Activated CD8-positive, alpha-beta T cell treated with anti-CD3 and anti-CD28 coated beads, Interleukin-2, amount 10 ng/mL, durations not matched to agents 7 days and 5 days (primary cell): ENCODE measurements at places on chromosomes 2 and 18. TPM values are rescaled to one million over a fixed set of nuclear protein-coding genes. Genes with fewer than 3 reads are reported as not detected.

- no peak overlapping the region for H3K4me3 ChIP-seq
- no peak overlapping the region for H3K27ac ChIP-seq
- H3K36me3 ChIP-seq = no peaks in the 10 kb centered on the region
Observed at GRCh38 chr2:225615514-225615913, 216.0 kb downstream of the NYAP2 start.

DNA sequence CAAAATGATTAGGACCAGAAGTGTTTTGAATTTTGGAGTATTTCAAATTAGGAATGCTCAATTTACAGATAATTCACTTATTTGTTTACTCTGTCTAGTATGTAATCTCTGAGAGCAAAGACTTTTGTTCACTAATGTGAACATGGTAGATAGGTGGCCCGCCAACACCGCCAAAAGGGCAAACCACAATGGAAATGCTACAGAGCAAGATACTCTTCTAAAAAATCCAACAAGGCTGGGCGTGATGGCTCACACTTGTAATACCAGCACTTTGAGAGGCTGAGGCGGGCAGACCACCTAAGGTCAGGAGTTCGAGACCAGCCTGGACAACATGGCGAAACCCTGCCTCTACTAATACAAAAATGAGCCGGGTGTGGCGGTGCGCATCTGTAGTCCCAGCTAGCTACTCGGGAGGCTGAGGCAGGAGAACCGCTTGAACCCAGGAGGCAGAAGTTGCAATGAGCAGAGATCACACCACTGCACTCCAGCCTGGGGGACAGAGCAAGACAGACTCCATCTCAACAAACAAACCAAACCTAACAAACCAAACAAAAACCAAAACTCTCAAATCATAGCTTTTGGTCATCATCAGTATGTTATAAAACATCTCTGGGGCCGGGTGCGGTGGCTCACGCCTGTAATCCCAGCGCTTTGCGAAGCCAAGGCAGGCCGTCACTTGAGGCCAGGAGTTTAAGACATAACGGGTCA lies 2.4 kb downstream of the CCT4 start:
- no peak for DNase-seq
- peaks cover 30% of the 10 kb centered on the region for H3K4me1 ChIP-seq
- H3K36me3 ChIP-seq = peaks cover 44% of the 10 kb centered on the region
- H3K27me3 ChIP-seq = no peaks in the 10 kb centered on the region
- H3K27ac ChIP-seq = peak overlapping the region; percentile 49
- H3K4me3 ChIP-seq = peak overlapping the region; percentile 97

GRCh38 chr2:241859436-241860183 lies 916 bp upstream of the PDCD1 start:
- peaks cover 49% of the 10 kb centered on the region for H3K4me1 ChIP-seq
- H3K36me3 ChIP-seq = peaks cover 5% of the 10 kb centered on the region
- H3K27me3 ChIP-seq = peaks cover 9% of the 10 kb centered on the region
- peak overlapping the region; percentile 58 for H3K4me3 ChIP-seq
- peak overlapping the region; percentile 82 for H3K27ac ChIP-seq

- H3K36me3 ChIP-seq = peaks cover 7% of the 10 kb centered on the region
- H3K27me3 ChIP-seq = no peaks in the 10 kb centered on the region
- no peak overlapping the region for H3K4me3 ChIP-seq
- H3K4me1 ChIP-seq = peaks cover 18% of the 10 kb centered on the region
- H3K27ac ChIP-seq = no peak overlapping the region
Observed at GRCh38 chr18:79438898-79439627, 43.3 kb downstream of the NFATC1 start.

DNA sequence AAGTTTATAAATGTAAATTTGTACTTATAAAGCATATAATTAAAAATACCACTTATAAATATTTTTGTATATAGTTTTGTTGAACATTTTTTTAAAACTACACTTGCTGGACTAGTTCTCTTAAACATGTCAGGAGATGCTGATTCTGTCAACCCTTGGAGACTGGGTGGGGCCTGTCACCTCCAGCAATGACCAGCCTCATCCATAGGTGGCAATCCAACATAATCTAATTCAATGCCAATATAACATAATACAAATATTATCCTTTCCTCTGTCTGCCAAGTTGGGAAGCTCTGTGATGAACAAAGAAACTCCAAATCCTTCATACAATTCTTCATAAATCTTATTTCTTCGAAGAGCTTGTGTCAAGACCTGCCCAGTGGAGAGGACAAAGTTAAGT lies 140.4 kb downstream of the RBMS1 start:
- peaks cover 33% of the 10 kb centered on the region for H3K4me1 ChIP-seq
- DNase-seq = peak; percentile 47
- H3K4me3 ChIP-seq = no peak overlapping the region
- H3K27ac ChIP-seq = no peak overlapping the region

GRCh38 chr2:12587729-12588522 lies 128.8 kb upstream of the TRIB2 start:
- no peak overlapping the region for H3K4me3 ChIP-seq
- H3K4me1 ChIP-seq = peaks cover 23% of the 10 kb centered on the region
- no peaks in the 10 kb centered on the region for H3K36me3 ChIP-seq
- no peak for DNase-seq
- H3K27me3 ChIP-seq = no peaks in the 10 kb centered on the region

- H3K27ac ChIP-seq = no peak overlapping the region
- no peaks in the 10 kb centered on the region for H3K4me1 ChIP-seq
- DNase-seq = no peak
- H3K36me3 ChIP-seq = no peaks in the 10 kb centered on the region
- H3K4me3 ChIP-seq = no peak overlapping the region
Observed at GRCh38 chr2:151852260-151853069, 24.2 kb upstream of the ARL5A start.

- no peaks in the 10 kb centered on the region for H3K4me1 ChIP-seq
- H3K27ac ChIP-seq = no peak overlapping the region
- H3K27me3 ChIP-seq = no peaks in the 10 kb centered on the region
- H3K4me3 ChIP-seq = no peak overlapping the region
Observed at GRCh38 chr2:63121055-63121834, 70.6 kb downstream of the OTX1 start.

DNA sequence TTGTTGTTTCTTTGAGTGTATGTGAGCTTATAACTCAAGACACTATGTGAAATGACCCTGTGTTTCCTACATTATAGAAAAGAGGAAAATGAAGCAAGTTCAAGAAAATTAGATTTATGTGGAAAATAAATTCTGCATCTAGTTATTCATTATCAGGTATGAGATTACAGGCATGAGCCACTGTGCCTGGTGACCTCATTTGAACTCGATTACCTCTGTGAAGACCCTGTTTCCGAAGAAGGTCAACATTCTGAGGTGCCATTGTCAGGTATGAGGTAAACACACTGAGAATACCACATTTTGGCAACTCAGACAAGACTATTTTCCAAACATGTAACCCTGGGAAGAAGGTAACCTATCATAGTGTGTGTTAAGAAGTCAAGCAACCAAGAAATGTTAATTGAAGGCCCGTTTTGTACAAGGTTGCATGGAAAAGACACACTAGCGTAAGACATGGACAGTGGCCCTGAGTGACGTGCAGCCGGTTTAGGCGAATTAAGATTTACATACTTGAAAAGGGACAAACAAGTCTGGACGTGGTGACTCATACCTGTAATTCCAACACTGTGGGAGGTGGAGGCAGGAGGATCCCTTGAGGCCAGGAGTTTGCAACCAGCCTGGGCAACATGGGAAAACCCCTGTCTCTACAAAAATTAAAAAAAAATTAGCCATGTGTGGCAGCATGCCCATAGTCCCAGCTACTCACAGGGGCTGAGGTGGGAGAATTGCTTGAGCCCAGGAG lies 186.6 kb downstream of the NEDD4L start:
- no peaks in the 10 kb centered on the region for H3K4me1 ChIP-seq
- no peak overlapping the region for H3K27ac ChIP-seq
- no peaks in the 10 kb centered on the region for H3K27me3 ChIP-seq
- no peak for DNase-seq

- no peak for DNase-seq
- no peak overlapping the region for H3K27ac ChIP-seq
- H3K4me1 ChIP-seq = peaks cover 7% of the 10 kb centered on the region
- no peaks in the 10 kb centered on the region for H3K36me3 ChIP-seq
- no peak overlapping the region for H3K4me3 ChIP-seq
Observed at GRCh38 chr18:54242327-54242726, 17.9 kb upstream of the MBD2 start.

Gene AFF3
- total RNA-seq = 7.9 TPM

Gene C18orf54
- total RNA-seq = 10.9 TPM

Gene HSBP1L1
- 0.50 TPM for total RNA-seq

Gene ADRA2B
- total RNA-seq = 0.08 TPM

Gene CYP26B1
- total RNA-seq = not detected

Gene NT5C1B
- not detected for total RNA-seq
